ENCODE measurements at places on chromosomes 5 and 9.

DNA sequence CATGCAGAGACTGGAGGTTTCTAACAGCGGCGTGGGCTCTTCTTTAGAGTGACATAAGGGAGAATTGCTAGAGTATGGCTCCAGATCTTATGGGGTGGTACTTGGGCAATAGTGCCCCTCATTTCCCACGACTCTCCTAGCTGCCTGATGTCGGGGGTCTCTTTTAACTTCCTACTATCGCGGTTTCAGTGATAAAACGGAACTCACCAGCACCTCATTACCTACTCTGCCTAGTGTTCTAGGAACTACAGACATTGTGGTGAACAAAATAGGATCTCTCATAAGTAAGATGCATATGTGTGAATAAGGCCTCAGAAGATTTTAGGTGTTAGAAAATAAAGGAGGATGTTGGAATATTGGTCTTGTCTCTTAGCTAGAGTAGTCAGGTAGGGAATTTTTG, 1.1 kb downstream of the ICE1 start:
- no peak for DNase-seq

DNA sequence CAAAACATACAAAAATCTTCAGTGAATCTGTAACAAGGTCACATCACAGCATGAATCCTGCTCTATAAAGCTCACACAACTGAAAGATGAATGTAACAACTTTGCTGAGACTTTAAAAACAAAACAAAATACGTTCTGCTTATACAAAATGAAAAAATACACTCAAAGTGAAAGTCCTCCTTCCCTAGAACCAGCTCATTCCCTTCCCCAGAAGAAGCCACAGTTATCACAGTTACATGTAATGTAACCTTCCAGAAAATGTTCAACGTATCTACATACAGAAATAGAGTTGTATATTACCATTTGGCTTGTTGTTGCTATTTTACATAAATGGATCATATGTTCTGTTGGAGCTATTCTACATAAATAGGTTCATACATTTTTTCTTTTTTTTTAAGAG, 2.6 kb downstream of the AUH start:
- no peak for DNase-seq

DNA sequence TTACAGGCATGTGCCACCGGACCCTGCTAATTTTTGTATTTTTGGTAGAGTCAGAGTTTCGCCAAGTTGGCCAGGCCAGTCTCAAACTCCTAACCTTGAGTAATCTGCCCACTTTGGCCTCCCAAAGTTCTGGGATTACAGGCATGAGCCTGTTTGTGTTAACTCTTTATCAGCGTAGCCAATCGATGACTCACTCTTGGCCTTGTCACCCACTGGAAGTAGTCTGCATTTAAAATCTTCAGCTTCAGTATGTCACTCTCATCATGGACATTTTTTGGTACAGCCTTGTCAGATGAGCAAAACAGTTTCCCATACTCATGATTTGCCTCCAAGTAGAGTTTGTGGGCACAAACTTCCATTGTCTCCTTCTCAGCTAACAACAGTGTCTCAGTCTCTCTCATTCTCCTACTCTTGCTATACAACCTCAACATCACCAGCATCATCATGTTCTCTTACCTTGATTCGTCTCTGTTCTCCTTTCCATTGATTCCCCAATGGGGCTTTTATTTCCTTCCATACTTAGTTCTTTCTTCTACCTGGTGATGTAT, 22.5 kb downstream of the MUSK start:
- no peak for DNase-seq

DNA sequence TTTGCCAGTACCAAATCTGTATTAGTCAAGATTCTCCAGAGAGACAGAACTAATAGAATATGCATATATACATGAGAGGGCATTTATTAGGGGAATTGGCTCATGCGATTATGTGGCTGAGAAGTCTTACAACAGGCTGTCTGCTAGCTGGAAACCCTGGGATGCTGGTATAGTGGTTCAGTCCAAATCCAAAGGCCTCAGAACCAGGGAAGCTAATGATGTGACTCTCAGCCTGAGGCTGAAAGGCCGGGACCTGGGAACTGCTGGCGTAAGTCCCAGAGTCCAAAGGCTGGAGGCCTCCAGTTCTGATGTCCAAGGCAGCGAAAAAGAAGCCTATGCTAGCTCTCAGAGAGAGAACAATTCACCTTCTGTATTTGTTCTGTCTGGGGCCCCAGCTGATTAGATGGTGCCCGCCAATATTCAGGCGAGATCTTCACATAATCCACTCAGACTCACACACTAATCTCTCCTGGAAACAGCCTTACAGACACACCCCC, 84.1 kb downstream of the KIAA1958 start:
- DNase-seq, result no peak

- DNase-seq, result no peak
These were observed 71.3 kb upstream of the GHR start for GRCh38 chr5:42351956-42352355.

GRCh38 chr9:18189871-18190670, 283.9 kb upstream of the ADAMTSL1 start:
- no peak for DNase-seq

GRCh38 chr5:116576053-116576713, 1.6 kb upstream of the SEMA6A start:
- DNase-seq, result no peak

DNA sequence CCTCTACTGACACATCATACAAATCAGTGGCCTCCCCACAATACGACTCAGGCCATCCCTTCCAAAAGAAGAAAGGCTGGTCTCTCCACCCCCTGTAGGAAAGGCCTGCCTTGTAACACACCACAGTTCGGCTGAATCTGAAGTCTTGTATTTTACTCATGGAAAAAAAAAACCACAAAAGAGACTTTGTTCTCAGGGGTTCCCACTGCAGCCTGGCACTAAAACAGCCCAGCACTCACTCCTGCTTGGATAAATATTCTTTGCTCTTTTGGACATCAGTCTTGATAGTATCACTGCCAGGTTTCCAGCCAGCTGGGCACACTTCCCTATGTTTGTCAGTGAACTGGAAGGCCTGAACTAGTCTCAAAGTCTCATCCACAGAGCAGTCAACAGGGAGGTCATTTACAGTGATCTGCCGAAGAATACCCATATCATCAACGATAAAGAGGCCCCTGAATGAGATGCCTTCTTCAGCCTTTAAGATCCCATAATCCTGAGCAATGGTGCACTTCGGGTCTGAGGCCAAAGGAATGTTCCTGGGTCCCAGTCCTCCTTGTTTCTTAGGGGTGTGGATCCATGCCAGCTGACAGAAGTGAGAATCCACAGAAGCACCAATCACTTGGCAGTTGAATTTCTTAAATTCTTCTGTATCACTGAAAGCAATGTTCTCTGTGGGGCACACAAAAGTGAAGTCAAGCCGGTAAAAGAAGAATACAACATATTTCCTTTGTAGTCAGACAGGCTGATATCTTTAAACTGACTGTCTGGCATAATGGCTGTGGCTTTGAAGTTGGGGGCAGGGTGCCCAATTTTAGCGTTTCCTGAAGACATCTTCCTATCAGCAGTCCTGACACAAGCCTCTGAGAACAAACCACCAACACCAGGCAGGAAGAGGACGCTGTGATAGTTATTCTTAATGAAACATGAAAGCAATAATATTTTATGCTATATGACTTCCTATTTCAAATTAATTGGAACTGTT, 198.1 kb downstream of the LURAP1L start:
- no peak for DNase-seq

DNA sequence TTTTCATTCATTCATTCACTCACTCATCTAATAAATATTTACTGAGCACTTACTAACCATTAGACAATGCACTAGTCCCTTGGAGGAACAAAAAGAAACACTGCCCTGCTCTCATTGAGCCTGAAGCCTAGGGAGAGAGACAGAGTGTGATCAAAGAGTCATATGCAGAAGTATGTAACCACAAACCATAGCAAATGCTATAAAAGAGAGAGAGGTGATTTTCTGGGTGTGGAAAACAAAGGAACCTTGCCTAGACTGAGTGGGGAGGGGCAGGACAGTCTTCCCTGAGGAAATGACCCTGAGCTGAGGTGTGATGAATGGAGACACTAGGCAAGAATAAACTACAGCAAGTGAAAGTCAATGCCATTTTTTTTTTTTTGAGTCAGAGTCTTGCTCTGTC, 10.8 kb upstream of the ADRA1B start:
- no peak for DNase-seq

- no peak for DNase-seq
These were observed 206.8 kb downstream of the NR3C1 start for GRCh38 chr5:143196601-143197259.

DNA sequence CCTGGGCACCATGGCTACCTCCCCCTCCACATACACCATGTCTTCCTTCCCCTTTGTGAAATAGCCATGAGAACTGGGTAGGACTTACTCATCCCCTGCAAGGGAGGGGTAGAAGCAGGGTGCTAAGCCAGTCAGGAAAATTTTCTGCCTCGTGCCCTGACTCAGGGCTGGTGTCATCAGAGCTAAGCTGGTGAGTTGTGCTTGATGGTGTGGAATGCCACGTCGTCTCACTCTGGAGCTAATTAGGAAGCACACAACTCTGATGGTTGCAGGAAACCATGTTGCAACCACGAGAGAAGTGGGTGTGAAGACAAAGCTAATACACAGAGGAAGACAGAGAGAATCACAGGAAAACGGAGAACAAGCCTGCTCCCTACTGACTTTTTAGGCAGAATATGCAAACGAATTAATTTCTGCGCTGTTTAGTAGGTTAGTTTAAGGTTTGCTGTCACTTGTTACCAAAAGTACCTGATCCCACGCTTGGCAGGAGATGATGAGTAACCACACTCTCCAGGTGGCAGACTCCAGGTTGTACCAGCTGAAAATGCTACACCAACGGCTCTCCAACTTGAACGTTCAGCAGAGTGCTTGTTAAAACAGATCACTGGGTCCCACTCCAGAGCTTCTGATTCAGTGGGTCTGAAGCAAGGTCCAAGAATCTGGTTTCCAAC, 54.5 kb downstream of the STK10 start:
- no peak for DNase-seq
